ENCODE measurements at places on chromosomes 16 and 17.

DNA sequence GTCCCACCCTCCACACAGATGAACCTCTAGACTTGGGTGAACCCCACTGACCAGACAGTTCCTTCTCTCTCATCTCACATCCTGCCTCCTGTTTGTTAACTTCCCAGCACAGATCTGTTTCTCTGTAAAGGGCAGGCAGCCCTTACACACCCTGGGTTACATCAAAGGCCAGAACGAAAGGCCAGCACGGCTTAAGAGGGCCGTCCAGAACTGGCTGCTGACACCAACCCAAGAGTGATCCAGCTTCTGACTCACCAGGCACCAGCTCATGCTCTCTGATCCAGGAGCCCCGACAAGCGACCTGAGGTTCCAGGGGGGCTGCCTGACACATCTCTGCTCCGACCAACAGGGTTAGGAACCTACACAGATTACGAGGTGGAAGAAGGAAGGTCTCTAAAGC, 86.9 kb downstream of the MRM3 start:
- no peak for DNase-seq

GRCh38 chr17:38798614-38799500, 499 bp downstream of the PIP4K2B start:
- peak; percentile 74 for DNase-seq

- DNase-seq, result no peak
Observed at GRCh38 chr17:60573236-60574051, 26.5 kb upstream of the PPM1D start.

GRCh38 chr17:51629232-51629631, 368.9 kb downstream of the UTP18 start:
- DNase-seq, result no peak

Data from NB4 (cell line).